ENCODE measurements at places on chromosomes 6 and 20. TPM values are rescaled to one million over a fixed set of nuclear protein-coding genes. Genes with fewer than 3 reads are reported as not detected.

SYTL3 gene
- total RNA-seq: 124 TPM

CRISP3 gene
- total RNA-seq: not detected

SPATA25 gene
- 2.1 TPM for total RNA-seq

BTNL2 gene
- not detected for total RNA-seq

TXLNB gene
- total RNA-seq: 0.08 TPM

All from activated CD8-positive, alpha-beta memory T cell treated with anti-CD3 and anti-CD28 coated beads for 36 hours (primary cell).